Inflammatory macrophage treated with lipopolysaccharide for 4 hours (primary cell): ENCODE measurements at places on chromosomes 7 and 10.

- DNase-seq, result no peak
Observed at GRCh38 chr7:123067814-123068213, 72.3 kb upstream of the TAS2R16 start.

- DNase-seq, result no peak
Observed at GRCh38 chr7:35755711-35756110, 45.1 kb upstream of the SEPTIN7 start.

DNA sequence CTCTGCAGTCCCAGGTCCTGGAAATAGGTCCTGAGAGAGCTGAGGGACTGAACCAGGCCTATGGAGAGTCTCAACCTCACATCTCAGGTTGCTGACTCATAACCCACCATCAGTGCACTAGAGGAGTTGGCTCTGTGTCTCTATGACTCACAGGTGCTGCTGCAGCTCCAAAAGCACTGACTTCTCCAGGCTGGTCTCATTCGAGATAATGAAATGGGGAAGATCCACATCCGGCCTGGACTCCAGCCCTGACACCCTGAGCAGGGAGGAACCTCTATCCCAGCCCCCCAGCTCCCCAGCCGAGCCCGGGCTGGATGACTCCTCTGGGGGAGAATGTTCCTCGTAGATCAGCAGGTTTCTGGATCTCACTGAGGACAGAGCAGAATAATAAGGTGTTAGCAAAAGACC, 35.5 kb upstream of the DGKI start:
- no peak for DNase-seq

- peak; percentile 67 for DNase-seq
Observed at GRCh38 chr10:13659887-13660550, 73.3 kb downstream of the PRPF18 start.

GRCh38 chr10:110368556-110368955, 63.8 kb upstream of the SMNDC1 start:
- no peak for DNase-seq
